ENCODE measurements at places on chromosomes 2 and 18. TPM values are rescaled to one million over a fixed set of nuclear protein-coding genes. Genes with fewer than 3 reads are reported as not detected.
A peak's percentile ranks its signal among the peaks of the same experiment; 100 is the strongest.

Gene RNF25
- total RNA-seq = 41.7 TPM

GRCh38 chr2:125516496-125517109 is 1139.4 kb upstream of the GYPC start:
- peaks cover 2% of the 10 kb centered on the region for H3K27me3 ChIP-seq
- no peak overlapping the region for H3K4me3 ChIP-seq
- H3K36me3 ChIP-seq = no peaks in the 10 kb centered on the region
- H3K27ac ChIP-seq = no peak overlapping the region
- DNase-seq = peak; percentile 22

- no peak overlapping the region for H3K27ac ChIP-seq
- H3K27me3 ChIP-seq = peaks cover 12% of the 10 kb centered on the region
- H3K4me3 ChIP-seq = no peak overlapping the region
- no peaks in the 10 kb centered on the region for H3K36me3 ChIP-seq
- H3K4me1 ChIP-seq = no peaks in the 10 kb centered on the region
Measured at GRCh38 chr2:130917006-130917688, 80.4 kb downstream of the ARHGEF4 start.

Gene HOXD1
- total RNA-seq = 3.8 TPM

Gene OXER1
- total RNA-seq = 1.5 TPM

DNA sequence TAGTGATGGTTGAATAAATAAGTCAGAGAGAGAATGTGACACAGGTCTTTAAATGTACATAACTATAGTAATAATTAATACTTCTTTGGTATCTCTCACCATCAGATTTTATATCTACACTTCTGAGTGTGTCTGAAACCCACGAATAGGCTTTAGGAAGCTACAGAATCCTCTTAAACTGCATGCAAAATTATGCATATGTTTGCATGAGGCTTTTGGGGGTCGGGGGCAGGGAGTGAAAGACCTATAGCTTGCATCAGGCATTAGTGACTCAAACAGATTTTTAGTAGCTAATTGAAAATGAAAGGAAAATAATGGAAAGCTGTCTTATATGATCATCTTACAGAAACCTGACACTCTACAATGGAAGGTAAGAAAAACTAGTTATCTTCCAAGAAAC is 14.9 kb downstream of the LRPPRC start:
- no peak overlapping the region for H3K27ac ChIP-seq
- no peaks in the 10 kb centered on the region for H3K4me1 ChIP-seq
- DNase-seq = no peak
- no peaks in the 10 kb centered on the region for H3K27me3 ChIP-seq
- H3K36me3 ChIP-seq = no peaks in the 10 kb centered on the region

DNA sequence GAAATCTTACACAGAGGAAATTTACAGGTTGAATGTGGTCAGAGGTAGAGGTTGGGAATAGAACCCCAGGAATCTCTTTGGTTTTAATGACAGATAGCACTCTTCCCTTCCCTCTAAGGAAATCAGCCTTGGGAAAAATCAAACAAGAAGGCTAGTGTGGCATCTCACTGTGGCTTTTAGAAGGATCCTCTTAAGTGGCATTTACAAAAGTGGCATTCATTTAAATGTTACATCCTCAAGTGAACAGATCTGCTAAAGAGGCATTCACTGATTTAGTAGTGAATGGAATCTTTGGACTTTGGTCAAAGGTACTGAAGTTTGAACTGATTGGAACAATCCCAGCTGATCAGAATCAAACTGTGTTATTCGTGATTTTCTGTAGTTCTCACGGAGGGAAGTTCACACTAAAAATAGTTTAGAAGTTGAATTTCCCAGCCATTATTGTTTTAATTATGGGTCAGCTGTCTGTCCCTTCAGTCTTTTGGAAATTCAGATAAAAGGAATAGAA is 136.5 kb upstream of the FN1 start:
- H3K4me1 ChIP-seq = peaks cover 3% of the 10 kb centered on the region
- no peak overlapping the region for H3K27ac ChIP-seq
- no peak for DNase-seq
- H3K27me3 ChIP-seq = no peaks in the 10 kb centered on the region

GRCh38 chr2:144950899-144951560 is 431.1 kb upstream of the ZEB2 start:
- no peak overlapping the region for H3K27ac ChIP-seq
- H3K27me3 ChIP-seq = peaks cover 3% of the 10 kb centered on the region
- H3K4me3 ChIP-seq = no peak overlapping the region
- DNase-seq = no peak
- H3K4me1 ChIP-seq = no peaks in the 10 kb centered on the region

DNA sequence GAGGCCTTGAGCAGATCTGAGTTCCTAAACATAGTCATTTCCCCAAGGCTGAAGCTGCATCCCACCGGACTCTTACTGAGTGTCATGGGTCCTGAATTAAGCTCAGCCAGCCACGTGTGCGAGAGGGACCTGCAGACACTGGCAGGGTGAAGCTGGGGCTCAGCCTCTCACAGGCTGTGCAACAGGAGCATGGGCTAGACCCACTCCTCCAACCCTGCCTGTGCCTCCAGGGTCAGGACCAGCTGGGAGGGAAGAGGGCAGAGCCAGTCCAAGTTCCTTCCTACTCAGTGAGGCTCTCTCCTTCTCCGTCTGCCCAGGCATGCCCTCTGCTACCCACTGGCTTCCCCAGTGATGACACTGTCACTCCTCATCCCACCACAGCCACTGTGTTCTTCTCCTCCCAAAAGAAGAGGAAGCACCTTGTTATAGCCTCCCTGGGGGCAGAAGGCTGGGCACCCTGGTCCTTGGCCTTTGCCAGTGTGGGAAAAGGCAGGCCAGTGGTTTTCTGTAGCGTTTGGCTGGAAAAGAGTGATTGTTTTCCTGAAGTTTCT is 78.9 kb downstream of the KCNF1 start:
- H3K27me3 ChIP-seq = peaks cover 4% of the 10 kb centered on the region
- H3K4me3 ChIP-seq = no peak overlapping the region
- no peak for DNase-seq
- H3K27ac ChIP-seq = no peak overlapping the region
- H3K4me1 ChIP-seq = peaks cover 34% of the 10 kb centered on the region
- H3K36me3 ChIP-seq = no peaks in the 10 kb centered on the region

DNA sequence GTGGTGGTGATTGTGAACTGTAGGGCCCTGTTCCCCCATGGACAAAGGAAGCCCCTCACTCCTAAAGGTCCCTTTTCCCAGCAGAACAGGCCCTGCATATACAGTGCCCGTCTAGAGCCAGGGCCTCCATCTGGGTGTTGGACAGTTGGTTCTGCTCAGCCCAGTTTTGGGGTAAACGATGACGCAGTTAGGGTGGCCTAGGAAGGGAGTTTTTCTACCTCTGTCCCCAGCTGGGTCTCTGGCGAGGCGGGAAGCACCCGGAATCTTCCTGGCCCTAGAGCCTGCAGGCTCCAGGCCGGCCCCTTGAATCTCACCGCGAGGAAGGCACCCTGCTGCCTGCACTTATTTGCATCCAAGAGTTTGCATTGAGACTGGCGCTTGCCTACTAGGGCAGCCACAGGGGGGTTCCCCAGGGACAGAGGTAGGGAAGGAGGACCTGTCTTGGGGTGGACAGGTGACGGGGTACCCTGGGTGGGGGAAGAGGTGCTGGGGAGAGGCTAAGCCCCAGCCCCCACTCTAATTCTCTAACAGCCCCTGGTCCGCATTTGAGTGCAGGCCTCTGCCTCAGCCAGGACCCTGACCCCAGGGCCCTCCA is 529 bp upstream of the MTA3 start:
- H3K36me3 ChIP-seq = peaks cover 9% of the 10 kb centered on the region
- peaks cover 12% of the 10 kb centered on the region for H3K4me1 ChIP-seq
- H3K27me3 ChIP-seq = peaks cover under 1% of the 10 kb centered on the region
- H3K27ac ChIP-seq = peak overlapping the region; percentile 57

DNA sequence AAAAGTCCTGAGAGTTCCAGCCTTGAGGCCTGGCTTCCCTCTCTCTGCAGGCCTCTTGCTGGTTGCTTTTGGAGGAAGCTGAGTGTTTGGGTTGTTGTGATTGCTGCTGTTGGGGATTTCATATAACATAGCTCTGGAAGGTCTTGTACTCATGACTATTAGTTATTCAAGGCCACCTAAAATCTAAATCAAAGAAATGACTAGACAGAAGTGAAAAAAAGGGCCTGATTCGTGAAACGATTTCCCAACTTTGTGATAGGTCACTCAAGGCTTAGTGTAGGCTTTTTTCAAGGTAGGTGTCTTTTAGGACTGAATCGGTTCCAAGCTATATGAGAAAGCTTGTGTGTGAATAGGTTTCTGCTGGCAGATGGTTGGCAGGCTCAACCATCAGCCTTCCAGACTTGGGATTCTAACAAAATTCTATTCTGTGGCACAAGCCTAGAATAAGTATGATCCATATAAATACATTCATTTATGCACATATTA is 164.4 kb downstream of the FMNL2 start:
- peaks cover 33% of the 10 kb centered on the region for H3K4me1 ChIP-seq
- H3K36me3 ChIP-seq = peaks cover 6% of the 10 kb centered on the region
- H3K27ac ChIP-seq = no peak overlapping the region
- peaks cover 5% of the 10 kb centered on the region for H3K27me3 ChIP-seq
- H3K4me3 ChIP-seq = no peak overlapping the region
- no peak for DNase-seq

GRCh38 chr2:208101716-208102631 is 22.4 kb downstream of the CRYGD start:
- H3K4me1 ChIP-seq = no peaks in the 10 kb centered on the region
- H3K4me3 ChIP-seq = no peak overlapping the region
- no peak for DNase-seq
- peaks cover 4% of the 10 kb centered on the region for H3K36me3 ChIP-seq

GRCh38 chr2:74373221-74373676 is 6.9 kb downstream of the DCTN1 start:
- peaks cover 70% of the 10 kb centered on the region for H3K36me3 ChIP-seq
- peak overlapping the region; percentile 75 for H3K27ac ChIP-seq
- H3K27me3 ChIP-seq = peaks cover 7% of the 10 kb centered on the region
- DNase-seq = no peak

Gene CNOT9
- total RNA-seq = 56.1 TPM

DNA sequence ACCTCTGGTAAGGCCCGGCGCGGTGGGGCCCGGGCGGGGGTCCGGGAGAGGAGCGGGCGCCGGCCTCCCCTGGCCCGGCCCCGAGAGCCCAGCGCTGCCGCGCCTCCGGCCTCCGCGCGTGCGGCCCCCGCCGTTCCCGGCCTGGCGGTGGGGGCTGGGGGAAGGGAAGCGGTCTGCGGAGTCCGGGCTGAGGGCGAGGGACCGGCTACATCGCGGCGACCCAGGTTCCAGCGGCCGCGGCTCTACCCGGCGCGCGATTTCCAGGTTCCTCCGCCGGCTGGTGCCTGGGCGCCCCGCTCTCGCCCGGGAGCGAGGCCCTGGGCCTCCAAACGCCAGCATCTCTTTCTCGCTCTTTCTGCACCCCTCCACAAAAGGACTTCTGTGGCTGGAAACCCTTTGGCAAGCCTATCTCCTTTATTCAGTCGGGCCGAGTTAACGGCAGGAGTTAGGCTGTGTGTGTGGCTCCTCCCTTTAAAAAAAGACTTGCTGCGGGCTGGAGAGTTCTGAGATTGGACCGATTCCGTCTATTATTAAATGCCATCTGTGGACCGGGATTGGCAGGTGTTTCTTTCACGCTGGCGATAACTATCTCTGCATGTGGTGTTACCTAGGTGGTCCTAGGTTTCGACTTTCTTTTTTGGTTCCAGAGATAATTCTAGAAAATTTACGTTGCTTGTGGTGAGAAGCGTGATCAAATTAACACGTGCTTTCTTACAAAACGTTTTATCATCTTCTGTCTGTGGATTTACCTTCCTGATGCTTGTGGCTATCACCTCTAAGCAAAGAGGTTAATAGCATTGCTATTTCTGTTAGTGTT is 592 bp downstream of the ME2 start:
- DNase-seq = no peak
- peak overlapping the region; percentile 99 for H3K4me3 ChIP-seq
- H3K27ac ChIP-seq = peak overlapping the region; percentile 82
- H3K36me3 ChIP-seq = no peaks in the 10 kb centered on the region
